ENCODE measurements at places on chromosomes 16 and 17. TPM values are rescaled to one million over a fixed set of nuclear protein-coding genes. Genes with fewer than 3 reads are reported as not detected.
A peak's percentile ranks its signal among the peaks of the same experiment; 100 is the strongest.

DNA sequence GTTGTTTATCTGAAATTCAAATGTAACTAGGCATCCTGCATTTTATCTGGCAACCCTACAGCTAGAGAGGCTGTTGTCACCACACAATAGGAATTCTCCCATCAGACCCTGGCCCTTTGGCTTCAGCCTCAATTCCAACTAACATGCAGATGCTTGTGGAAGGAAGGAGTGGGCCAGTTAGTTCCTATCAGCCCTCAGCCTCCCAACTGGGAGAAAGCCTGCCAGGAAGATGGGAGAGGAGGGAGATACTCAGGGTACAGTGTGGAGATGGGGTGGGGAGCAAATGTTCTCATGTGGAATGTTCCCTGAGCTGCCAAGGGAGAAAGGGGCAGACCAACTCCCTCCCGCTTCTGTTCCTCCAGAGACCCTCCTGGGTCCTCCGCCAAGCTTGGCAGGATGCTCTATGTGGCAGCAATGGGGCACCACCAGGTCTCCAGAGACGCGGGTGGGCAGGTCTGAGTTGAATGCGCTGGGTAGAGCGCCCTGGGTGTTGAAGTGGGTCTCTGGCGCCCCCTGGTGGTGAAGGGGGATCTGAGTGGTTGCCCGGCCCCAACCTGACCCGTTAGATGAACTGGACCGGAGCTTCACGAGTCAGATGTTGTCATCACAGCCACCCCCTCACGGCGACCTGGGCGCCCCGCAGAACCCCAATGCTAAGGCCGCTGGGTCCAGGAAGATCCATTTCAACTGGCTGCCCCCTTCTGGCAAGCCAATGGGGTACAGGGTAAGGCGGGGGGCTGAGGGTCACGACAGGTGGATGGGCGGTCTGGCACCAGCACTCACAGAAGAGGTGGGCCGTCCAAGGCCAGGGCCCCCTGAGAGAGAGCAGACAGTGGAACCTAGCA, 15.2 kb downstream of the GALK1 start:
- DNase-seq, result peak; percentile 89

The KCNJ18 gene
- total RNA-seq, result not detected

DNA sequence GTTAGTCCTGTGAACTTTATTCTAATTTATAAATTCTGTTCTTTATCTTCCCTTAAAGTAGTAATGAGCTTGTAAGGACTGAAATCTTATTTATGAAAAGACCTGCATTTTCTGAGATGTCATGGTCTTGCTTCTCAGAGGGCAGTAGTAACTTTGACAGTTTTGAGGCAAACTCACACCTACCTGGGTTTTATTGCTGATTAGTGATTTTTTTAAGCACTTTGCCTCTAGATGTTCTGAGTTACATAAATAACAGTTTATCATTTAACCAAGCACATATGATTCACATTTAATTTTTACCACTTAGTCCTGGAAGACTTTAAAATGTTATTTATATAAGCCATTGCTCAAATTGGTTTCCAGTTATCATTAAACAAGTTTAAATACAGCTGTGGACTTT, 10.7 kb downstream of the DUSP14 start:
- no peak for DNase-seq

DNA sequence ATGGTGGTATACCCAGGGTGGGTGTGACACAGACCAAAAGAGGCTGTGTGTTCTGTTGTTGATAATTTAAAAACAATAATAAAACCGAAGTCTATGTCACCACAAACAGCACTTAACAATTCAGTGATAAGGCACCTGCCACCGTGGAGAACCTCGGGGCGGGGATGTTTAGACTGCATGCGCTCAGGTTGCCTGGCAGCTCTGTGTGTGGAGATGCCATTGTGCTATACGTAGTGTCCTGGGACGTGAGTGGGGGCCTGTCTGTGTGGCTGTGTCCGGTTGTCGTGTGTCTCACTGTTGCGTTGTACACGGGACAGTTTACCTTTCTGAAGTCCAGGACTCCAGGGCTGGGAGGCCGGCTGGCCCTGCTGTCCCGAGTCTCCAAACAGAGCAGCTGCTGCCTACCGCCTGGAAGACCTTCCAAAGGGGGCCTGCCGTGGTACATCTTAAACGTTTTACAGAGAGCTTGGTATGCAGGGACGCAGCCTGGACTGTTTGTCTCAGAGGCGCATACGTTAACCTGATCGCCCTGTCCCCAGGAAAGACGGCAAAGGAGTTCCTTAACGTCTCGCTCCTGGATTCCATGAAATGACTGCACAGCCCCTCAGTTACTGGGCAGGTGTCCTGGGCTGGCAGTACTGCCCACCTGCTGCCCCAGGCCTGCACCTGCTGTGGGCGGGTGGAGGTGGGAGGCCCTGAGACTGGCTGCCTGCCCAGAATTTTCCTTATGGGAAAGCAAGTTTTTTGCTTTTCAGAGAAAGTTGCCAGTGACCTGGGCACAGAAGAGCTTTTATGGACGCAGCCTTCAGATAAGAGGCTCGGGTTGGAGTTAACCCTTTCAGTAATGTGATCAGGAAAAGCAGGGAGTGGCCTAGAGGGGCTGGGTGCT, 19.0 kb downstream of the SPIRE2 start:
- no peak for DNase-seq

The SERPINF2 gene
- 0.45 TPM for total RNA-seq

The CA5A gene
- total RNA-seq, result not detected

DNA sequence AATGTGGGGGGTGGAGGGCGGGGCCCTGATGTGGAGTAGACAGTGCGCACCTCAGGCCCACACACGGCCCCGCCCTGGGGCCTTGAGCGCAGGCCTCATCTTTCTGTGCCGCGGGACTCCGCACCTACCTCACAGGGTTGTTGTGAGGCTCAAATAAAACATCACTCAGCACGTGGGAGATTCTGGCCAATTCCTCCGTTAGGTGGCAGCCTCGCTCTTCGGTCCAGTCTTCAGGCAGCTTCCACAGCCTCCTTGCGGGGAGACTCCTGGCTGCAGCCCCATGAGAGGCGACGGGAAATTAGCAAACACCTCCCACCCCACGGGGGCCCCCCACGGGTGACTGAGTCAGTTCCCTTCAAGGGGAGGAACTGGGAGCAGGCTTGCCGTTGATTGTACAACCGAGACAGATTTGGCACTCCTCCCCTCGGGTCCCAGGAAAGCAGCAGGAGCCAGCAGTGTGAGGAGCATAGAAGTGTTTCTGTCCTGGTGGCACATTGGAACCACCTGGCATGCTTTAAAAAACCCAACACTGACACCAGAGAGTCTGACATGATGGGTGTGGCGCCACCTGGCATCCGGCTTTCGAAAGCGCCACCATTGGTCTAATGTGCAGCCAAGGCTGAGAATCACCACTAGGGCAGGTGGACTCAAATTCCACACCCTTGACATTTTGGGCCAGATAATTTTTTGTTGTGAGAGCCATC, 7.6 kb downstream of the MRM1 start:
- DNase-seq, result no peak

DNA sequence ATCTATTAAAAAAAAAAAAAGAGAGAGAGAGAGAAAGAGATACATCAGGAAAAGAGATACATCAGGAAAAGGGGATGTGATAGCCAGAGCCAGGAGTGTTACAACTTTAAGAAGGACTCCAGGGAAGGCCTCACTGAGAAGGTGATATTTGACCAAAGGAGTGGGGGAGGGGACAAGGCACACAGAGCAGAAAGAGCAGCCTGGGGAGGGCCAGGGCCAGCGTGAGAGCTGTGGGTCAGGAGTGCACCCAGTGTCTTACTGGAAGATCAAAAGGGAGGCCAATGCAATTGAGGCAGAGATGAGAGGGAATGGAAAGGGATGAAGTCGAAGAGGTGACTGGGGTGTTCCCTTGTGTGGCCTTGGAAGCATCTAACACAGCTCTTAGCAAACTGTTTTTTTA, 7.7 kb downstream of the ASPHD1 start:
- DNase-seq, result no peak

The KCNG4 gene
- not detected for total RNA-seq

DNA sequence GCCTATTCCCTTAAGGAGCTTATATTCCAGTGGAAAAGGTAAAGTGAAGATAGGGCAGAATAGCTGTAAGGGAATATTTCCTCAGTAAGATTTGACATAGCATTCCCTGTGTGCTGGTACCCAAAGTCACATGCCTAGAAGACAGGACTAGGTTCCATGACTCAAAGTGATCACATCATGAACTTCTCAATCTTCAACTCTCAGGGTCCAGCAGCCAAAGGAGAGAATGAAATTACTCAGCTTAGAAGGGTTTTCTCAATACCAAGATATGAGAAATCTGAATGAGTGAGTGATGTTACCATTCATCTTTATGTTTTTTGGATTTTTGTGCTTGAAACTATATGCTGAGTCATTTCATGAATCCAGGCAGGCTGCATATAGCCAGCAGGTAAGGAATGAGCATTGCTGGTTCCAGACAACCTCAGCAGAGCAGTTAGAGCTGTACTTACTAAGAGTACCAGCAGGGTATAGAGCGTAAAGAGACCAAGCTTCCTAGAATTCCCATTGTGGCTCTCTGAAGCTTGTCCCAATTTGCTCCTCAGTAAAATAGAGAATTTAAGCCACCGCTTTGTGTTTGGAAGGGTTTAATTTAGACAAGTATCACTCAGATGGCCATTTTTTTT, 91.1 kb downstream of the ANKFN1 start:
- no peak for DNase-seq

- DNase-seq, result no peak
Measured at GRCh38 chr17:69223809-69224208, 4.8 kb downstream of the ABCA10 start.

- DNase-seq, result peak; percentile 32
Measured at GRCh38 chr16:67246756-67247191, 507 bp downstream of the FHOD1 start.

The DLG4 gene
- 6.5 TPM for total RNA-seq

The DOC2A gene
- total RNA-seq, result 2.5 TPM

DNA sequence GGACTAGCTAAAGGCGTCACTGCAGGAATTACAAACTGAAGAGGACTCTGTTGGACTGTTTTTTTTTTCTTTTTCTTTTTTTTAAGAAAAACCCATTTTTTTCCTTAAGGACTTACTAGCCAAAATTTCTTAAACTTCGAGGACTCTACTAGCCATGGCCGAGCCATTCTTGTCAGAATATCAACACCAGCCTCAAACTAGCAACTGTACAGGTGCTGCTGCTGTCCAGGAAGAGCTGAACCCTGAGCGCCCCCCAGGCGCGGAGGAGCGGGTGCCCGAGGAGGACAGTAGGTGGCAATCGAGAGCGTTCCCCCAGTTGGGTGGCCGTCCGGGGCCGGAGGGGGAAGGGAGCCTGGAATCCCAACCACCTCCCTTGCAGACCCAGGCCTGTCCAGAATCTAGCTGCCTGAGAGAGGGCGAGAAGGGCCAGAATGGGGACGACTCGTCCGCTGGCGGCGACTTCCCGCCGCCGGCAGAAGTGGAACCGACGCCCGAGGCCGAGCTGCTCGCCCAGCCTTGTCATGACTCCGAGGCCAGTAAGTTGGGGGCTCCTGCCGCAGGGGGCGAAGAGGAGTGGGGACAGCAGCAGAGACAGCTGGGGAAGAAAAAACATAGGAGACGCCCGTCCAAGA, 878 bp downstream of the HEXIM1 start:
- DNase-seq, result peak; percentile 59

The FBXW10 gene
- 0.16 TPM for total RNA-seq

The MYH8 gene
- not detected for total RNA-seq

GRCh38 chr17:7512105-7512504, 27.9 kb downstream of the POLR2A start:
- no peak for DNase-seq

- no peak for DNase-seq
Measured at GRCh38 chr16:4601036-4601863, 13.4 kb downstream of the UBALD1 start.

The HS3ST4 gene
- not detected for total RNA-seq

DNA sequence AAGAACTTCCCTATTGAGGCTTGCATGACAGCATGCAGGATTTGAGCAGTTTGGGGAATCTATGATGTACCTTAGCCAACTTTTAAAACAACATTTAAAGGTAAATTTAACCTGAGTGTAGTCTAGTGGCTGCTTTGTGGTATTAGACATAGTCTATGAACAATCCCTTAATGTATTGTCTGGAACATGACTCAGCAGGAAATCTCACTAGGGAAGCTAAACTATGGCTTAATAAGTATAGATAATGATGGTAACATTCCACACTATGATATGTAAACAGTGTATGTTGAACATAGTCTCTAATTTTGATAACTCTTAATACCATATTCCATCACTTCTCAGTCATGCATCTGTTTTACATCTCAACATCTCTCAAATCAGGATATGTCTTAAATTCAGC, 52.1 kb upstream of the SLC12A3 start:
- DNase-seq, result no peak

The SMIM22 gene
- not detected for total RNA-seq

GRCh38 chr16:16075488-16076422, 126.3 kb downstream of the ABCC1 start:
- DNase-seq, result no peak

GRCh38 chr17:41343029-41343428, 7.6 kb downstream of the KRT33A start:
- DNase-seq, result no peak

- DNase-seq, result no peak
Measured at GRCh38 chr17:74513987-74514631, 17.2 kb downstream of the CD300LB start.

- DNase-seq, result peak; percentile 60
Measured at GRCh38 chr17:38584350-38584925, 21.3 kb downstream of the SRCIN1 start.

DNA sequence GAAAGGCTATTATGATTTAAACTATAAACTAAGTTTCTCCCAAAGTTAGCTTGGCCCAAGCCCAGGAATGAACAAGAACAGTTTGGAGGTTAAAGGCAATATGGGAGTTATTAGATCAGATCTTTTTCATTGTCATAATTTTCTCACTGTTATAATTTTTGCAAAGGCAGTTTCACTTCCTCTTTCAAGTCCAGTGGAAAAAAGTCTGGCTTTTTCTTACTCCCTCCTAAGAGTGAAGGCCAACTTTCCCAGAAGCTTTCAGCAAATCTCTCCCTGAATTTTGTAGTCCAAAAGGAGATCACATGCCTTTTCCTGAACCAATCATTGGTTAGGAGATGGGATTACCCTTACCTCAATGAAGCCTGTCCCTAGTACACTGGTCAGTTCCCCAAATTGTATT, 9.1 kb upstream of the BLMH start:
- no peak for DNase-seq

DNA sequence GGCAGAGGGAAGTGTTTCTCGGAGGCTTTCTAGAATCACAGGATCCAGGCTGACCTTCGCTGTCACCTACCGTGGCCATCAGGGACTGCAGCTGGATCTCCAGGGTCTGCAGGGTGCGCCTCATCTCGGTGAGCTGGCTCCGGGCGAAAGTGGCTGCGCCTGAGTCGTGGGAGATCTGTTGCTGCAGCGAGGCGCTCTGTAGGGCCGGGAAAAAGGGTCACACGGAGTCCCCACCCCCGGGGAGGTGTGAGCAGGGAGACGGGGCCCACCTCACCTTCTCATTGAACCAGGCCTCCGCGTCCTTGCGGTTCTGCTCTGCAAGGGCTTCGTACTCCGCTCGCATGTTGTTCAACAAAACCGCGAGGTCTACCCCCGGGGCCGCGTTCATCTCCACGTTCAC, 2.9 kb downstream of the KRT28 start:
- no peak for DNase-seq

- no peak for DNase-seq
Measured at GRCh38 chr17:59848778-59849177, 44.0 kb downstream of the TUBD1 start.

- DNase-seq, result no peak
Measured at GRCh38 chr16:2966808-2967191, 2.3 kb upstream of the PAQR4 start.

GRCh38 chr16:19781226-19781625, 63.2 kb downstream of the IQCK start:
- no peak for DNase-seq

GRCh38 chr17:45335721-45336120, 18.9 kb upstream of the MAP3K14 start:
- no peak for DNase-seq

The RASD1 gene
- total RNA-seq, result 1.1 TPM
